T-helper 1 cell (primary cell): ENCODE measurements at places on chromosomes 11 and 22.

GRCh38 chr11:60872124-60872960, 5.0 kb downstream of the ZP1 start:
- no peak for DNase-seq

DNA sequence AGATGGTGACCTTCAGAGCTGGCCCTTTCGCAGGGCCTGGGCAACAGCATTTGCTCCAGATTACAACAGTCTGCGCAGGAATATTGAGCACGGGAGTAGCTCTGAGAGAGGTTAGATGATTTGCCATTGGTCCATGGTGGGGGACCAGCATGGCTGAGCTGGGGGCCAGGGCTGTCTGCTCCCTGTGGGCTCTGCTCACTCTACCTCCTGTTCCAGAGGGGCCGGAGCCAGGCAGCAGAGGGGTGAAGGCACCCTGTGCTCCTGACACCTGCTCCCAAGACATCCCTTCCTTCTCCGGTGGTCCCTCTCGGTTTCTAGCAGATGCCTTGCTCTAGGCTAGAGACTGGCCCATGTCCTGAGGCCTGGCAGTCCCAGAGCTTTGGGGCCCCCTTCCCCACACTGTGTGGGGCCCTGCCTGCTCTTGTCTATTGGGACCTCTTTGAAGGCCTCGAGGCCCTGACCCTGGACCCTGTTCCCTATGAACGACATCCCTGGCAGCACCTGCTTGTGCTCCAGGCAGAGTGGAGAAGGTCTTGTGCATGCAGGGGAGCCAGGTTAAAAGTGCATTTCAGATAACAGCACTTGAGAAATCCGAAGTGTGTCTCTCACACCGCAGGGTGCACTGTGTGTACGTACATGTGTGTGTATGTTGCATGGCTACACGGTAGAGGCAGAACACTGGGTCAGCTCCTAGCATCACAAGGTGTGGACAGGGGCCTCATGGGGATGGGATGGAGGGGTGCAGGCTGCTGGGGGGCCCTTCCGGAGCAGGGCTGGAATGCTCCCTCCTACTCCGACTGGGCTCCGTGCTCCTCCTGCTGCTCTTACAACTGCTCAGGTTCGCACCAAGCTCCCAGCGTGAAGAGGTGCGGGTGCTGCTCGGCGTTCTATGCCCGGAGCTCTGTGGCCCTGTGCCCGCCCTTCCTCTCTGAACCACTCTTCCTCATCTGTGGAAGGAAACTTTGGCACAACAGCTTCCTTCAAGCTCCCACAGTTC, 123.3 kb upstream of the B3GAT1 start:
- no peak for DNase-seq

DNA sequence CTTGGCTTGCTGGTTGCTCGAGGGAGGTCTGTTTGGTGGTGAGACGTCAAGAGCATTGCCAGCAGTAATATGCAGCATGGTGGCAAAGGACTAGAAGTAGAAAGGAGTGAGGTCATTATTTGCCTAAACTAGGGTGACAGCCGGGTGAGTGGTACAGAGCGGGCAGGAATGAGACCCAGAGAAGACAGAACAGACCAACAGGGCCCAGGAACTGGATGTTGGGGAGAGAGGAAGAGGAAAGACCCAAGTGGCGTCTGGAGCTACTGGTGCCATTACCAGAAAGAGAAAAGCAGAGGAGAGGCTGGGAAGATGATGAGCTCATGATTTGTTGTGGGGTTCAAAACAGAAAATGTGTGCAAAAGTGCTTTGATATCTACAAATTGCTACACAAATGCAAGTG, 158.7 kb downstream of the ENTHD1 start:
- DNase-seq, result no peak

- no peak for DNase-seq
Observed at GRCh38 chr22:46007003-46007847, 30.3 kb upstream of the WNT7B start.

- no peak for DNase-seq
Observed at GRCh38 chr11:117999354-117999993, 13.3 kb downstream of the IL10RA start.

DNA sequence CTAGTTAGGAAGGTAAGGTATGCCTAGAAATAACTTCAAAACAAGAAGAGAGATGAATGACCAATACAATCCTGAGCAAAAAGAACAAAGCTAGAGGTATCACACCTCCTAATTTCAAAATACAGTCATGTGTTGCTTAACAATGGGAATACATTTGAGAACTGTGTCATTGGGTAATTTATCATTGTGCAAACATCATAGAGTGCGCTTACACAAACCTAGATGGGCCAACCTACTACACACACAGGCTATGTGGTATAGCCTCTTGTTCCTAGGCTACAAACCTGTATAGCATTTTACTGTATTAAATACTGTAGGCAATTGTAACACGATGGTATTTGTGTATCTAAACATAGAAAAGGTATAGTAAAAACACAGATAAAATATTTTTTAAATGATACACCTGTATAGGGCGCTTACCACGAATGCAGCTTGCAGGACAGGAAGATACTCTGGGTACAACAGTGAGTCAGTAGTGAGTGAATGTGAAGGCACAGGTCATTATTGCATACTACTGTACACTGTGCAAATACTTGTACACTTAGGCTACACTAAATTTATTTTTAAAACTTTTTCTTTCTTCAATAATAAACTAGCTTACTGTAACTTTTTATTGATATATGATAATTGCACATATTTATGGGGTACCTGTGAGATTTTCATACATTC, 48.2 kb downstream of the STK33 start:
- DNase-seq, result no peak

- no peak for DNase-seq
Observed at GRCh38 chr22:35133702-35134380, 67.9 kb downstream of the ISX start.

GRCh38 chr11:23564370-23564769, 704.1 kb upstream of the CCDC179 start:
- no peak for DNase-seq

DNA sequence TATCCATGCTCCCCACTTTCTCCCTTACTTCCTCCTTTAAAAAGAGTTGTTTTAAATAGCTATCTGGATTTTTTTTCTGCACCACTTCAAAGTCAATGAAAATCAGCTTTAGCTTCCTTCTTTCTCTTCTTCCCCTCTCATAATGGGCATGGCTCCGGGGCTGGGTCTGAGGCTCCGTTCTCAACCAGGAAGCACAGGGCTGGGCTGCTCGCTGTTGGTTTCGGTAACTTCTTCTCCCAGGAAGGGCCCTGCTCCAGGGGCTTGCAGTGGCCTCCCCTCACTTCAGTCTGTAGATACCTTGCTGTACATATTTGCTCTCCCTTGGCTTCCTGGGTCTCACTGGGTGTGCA, 23.8 kb downstream of the MICAL2 start:
- DNase-seq, result no peak

DNA sequence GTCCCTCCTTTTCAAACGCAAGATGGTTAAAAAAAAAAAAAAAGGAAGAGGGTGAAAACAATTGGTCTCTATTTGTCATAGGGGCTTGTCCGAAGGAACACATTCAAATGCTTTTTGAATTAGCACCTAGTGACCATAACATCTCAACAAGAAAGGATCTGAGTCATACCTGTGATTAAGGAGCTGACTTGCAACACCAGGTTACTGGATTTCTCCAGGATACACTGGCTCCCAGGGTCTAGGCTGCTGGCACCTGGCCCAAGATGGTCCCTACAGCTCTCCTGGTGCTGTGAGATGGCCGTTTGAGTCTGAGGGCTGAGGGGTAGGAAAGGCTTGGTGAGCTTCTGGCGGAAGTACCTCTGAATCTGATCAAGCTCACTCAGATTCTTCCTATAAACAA, 28.4 kb upstream of the UCP3 start:
- no peak for DNase-seq

DNA sequence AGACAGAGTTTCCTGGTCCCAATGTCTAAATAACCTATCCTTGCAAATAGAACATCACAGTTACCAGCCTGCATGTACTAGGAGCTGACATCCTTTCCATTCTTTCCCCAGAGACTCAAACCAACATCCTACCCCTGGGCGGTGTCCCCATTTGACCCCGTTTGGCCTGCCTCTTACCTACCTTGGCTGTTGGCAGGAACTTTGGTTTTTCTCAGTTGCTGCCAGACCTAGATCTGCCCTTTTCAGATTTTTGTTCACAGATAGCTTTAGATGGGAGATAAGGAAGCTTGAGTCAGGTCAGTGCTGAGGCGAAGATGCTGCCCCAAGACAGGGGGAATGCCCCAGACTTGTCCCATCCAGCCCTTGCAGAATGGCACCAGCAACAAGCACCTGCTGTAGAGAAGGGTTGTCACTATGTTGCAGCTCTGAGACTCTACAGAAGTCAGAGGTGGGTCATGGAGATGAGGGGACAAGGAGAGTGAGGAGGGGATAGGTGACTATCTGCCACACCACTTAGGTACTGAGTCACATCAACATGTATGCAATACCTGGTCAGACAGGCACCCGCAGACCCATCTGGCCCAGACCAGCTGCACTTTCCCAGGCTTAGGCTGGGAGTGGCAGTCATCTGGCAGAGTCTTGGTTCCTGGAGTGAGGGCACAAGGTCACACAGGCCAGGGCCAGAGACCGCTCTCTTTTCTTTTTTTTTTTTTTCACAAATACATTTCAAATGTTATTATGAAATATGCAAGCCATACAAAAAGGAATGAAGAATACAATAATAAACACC, 61.5 kb upstream of the POU2AF1 start:
- no peak for DNase-seq

DNA sequence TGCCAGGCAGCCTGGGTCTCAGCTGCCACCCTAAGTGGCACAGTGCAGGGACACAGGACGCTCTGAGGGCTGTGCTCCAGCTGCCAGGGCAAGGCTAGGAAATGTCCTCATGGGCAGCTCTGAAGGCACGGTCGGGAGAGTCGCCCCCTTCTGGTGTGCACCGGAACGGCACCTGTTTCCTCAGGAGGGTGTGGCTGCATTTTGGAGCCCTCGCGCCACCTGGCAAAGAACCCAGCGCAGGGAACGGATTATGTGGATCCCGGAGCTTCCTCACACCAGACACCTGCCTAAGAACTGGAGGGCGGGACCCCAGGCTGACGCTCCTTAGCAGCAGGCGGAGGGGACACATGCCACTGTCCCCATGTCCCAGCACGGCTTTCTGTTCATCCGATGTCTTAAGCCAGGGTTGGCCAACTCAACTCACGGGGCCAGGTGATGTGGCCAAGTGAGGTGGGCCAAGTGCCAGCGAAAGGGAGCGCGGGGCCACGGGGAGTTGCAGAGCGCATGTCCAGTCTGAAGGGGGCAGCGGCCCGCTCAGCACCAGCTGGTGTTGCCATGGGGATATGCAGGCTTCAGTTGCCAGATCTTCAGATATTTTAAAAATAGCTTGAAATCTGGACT, 5.1 kb upstream of the SLC22A8 start:
- DNase-seq, result no peak

DNA sequence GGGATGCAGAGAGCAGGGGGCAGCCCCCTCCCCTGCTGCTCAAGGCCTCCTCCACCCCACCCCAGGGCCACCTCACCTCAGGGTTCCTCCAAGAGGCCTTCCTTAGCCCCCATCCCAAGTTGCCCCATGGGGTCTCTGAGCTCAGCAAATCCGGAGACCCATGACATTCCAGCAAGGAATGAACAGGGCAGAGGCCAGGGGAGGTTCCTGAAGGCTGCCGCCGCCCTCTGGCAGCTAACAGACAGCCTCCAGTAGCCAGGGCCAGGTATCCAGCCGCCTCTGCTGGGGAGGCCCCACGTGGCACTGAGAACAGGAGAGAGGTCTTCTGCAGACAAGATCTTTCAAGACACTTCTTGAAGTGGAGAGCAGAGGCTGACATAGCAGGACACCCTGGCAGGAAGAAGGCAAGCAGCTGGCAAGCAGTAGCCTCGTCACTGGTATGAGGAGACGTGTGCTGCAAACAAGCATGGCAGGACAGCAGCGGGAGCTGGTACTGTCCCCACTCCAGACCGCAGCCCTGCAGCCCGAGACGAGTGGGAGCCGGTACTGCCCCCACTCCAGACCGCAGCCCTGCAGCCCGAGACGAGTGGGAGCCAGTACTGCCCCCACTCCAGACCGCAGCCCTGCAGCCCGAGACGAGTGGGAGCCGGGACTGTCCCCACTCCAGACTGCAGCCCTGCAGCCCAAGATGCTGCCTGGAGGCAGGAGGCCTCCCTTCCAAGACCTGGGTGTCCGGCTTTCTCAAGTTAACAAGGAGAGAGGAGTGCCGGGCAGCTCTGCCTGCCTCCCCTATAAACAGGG, 190.6 kb downstream of the IGLL1 start:
- DNase-seq, result no peak

DNA sequence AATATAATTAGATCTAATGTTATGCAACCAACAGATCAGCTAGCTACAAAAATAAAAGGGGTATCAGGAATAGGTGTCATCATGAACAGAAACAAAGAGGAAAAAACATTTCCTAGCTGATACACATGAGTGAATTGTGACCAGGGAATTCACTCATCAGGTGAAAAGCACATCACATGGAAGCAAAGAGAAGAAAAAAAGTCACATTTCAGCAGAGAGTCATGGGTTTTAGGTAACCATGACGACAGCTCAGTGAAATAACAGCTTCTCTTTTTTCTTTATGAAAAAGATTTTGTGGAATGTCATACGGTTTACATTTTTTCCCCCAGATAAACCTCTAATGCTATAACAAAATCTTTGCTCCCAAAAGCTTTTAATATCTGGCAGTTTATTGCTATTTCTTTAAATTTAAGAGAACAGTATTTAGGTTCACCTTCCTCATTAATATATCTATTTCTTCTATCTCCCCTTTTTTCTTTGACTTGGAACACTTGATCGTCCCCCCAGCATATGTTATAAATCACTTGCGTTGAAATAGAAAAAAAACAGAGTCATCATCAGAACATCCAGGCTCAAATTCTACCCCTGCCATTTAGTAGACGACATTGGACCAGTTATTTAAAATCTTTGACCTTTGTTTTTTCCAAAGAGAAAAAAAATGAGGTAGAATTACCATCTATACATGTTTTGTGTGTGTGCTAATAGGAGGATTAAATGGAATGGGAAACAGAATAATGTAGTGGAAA, 5.3 kb downstream of the TYR start:
- DNase-seq, result no peak

- no peak for DNase-seq
Observed at GRCh38 chr22:34960005-34960404, 106.0 kb upstream of the ISX start.

DNA sequence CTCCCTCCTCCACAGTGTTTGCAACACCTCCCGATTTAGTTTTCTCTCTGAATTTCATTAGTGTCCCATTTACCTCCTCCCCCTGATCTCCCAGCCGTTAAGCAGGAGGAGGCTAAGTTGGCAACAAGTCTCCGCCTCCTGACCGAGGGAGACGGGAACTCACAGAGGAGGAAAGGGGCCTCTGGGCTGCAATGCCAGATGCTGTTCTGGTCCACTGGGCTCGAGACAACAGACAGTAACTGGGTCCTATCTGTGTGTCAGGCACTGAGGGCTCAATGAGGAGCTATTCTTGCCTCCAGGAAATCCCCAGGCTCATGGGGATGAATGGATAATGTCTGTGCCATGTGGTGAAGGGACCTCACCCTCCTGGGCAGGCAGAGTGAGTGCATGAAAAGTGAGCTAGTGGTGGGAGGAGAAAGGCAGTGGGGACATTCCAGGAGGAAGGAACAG, 228.1 kb downstream of the TENM4 start:
- DNase-seq, result no peak

GRCh38 chr22:16831257-16831656, 6.0 kb upstream of the XKR3 start:
- DNase-seq, result no peak

GRCh38 chr22:39617342-39617741, 46.8 kb downstream of the CACNA1I start:
- no peak for DNase-seq
